ENCODE measurements at places on chromosomes 6 and 20.

DNA sequence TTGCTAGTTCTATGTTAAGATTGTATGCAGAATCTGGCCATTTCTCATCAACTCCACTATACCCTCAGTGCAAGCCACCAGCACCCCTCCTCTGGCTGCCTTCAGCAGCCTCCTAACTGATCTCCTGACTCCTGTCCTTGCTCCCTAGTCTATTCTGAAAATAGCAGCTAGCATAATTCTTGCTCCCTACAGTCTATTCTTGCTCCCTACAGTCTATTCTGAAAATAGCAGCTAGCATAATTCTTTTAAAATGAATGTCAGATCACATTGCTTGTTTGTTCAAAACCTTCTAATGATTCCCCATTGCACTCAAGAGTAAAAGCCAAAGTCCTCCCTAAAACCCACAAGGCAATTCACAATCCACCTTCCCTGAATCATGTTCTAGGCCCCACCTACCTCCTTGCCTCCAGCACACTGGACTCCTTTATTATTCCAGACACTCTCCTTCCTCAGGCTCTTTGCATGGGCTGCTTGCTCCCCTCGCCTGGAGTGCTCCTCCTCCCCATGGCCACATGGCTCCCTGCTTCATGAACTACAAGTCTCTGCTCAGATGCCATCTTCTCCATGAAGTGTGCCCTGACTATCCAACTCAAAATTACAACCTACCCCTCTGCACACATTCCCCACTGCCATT is 164.2 kb upstream of the TNFAIP3 start:
- DNase-seq = no peak

DNA sequence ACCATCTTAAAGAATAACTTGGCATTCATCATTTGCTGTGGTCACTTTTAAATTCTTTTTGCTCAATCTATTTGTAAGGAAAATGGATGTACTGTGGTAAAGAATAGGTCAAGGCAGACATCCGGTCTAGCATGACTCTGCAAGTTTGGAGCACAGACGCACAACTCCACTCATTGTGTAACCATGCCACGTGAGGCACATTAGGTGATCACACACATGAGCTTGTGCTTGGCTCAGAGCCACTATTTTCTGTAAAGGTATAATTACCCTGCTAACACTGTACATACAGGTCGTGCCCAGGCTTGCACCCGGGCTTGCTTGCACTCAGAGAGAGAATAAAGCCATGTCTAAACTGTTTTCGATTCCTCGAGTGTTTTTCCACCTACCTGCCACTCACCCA is 1289.1 kb upstream of the ADGRB3 start:
- DNase-seq = no peak

DNA sequence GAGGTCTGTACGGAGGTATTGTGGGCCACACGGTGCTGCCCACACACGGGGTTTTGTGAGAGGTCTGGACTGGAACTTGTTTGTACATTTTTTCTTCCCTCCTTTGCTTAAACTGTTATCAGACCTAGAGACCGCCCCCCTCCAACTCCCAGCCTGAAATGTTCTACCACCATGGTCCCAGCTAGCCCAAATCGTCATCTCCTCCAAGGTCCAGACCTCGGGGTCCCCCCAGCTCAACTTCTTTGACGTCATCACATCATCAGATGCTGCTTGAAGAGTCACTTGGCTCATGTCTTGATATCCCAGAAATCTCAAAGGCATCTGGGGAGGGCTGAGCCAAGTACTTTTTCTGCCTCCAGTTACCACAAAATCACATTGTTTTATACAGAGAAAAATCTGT is 2.8 kb upstream of the CCDC170 start:
- no peak for DNase-seq

- no peak for DNase-seq
Measured at GRCh38 chr6:139243536-139243935, 48.3 kb downstream of the TXLNB start.

- DNase-seq = no peak
Measured at GRCh38 chr6:133225560-133225959, 15.6 kb upstream of the EYA4 start.

DNA sequence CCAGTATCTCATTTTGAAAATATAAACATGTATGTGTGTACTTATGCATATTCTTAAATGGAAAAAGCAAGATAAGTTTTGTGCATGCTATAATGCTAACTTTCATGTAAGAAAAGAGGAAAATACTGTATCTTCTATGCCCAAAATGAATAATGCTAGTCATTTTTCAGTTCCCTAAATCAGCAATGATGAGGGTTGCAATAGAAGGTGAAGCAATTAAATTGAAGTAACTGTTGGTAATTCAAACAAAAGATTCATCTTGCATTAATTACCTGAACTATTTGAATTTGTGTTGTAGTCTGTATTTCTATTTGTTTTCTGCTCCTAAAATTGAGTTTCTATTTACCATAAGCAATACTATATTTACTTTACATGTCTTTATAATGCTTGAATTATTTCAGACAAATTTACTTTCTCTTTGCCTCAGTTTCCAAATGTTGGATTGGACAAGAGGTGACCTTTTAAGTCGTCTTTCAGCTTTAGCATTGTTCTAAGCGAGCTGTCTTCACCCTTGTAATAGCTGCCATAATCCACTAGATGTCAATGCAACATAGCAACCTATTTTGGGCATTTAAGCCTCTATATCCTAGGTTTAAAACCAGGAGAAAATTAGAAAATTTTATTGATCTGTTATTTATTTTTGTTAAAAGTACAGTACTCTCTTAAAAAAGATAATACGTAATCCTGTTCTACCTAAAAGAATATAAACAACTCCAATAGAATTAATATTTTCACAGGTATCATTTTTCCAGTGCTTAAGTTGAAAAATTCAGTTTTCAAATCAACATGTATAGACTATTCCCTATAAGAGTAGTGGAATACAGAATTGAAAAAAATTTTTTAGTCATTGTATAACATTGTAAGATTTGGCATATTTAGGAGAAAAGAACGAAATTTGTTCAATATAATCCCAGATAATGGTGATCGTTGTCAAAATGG is 52.3 kb upstream of the IFNGR1 start:
- no peak for DNase-seq

- no peak for DNase-seq
Measured at GRCh38 chr6:124962639-124963415, 590 bp downstream of the RNF217 start.

GRCh38 chr6:157460182-157460999 is 79.4 kb downstream of the ZDHHC14 start:
- DNase-seq = no peak

GRCh38 chr6:56528412-56528841 is 114.3 kb downstream of the DST start:
- no peak for DNase-seq

DNA sequence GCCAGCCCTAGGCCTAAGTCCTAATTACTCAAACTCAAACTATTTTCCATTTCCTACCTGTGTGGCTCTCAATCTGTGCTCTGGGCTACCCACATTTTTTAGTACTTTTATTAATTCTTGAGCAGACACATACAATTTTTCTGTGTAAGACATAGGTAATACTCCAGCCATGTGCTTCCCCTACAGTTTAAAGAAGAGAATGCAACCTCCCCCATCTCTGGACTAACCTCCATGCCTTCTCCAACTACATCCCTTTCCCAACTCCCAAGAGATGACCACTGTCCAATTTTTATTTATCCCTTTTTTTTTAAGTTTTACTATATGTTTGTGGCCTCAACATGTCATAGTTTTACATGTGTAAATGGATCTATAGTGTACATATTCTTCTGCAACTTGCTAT is 5.8 kb downstream of the HMGN4 start:
- DNase-seq = no peak

- no peak for DNase-seq
Measured at GRCh38 chr6:84167457-84167856, 60.0 kb downstream of the CEP162 start.

DNA sequence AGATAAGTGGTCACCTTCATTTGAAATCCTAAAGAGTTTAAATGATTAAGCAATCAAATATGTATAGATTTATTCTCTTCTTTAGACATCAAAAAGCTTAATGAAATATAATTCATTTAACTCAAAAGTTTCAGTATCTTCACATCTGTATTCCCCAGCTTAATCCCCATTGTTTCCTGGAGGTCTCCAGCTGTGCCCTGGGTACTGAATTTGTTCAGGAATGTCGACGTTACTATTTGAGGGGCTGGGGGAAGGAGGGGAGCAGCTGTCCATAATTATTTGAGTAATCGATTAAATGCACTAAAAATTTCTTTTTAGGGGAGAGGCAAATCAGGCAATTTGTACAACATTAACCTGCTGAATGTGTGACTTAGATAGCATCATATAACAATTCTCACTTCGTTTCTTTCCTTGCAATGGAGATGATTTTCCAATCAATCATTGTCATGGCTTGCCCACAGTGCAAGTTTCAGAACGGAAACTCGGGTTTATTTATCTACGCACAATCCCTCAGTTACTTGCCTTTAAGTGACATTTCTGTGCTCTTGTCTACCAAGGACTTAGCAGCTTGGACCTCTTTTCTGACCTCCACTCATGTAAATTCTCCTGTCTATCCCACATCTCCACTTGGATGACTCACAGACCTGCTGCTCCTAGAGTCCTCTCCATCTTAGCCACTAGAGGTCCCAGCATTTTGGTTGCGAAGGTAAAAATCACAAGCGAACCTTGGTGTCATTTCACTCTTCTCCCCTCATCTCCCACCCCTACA is 3.9 kb downstream of the DOK5 start:
- no peak for DNase-seq

DNA sequence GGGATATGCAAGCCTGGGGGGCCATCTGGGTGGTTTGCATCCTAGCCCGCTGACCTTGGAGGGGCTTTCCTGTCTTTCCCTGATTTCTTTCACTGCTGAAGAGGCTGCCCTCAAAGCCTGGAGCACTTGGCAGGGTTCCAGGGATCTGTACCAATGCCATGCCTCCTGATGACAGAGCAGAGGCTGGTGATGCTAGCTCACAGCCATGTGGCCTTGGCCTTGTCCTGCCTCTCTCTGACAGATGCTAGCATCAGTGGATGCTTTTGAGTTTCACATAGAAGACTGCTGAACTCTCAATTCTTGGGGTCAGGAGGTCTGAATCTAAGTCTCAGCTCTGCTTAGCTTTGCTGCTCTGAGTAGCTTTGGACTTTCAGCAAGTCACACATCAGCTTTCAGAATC is 21.9 kb upstream of the RREB1 start:
- DNase-seq = no peak

GRCh38 chr6:129659590-129660345 is 50.2 kb downstream of the ARHGAP18 start:
- no peak for DNase-seq

GRCh38 chr20:54208548-54209176 is 775 bp downstream of the PFDN4 start:
- no peak for DNase-seq

- DNase-seq = no peak
Measured at GRCh38 chr6:111950661-111951496, 77.6 kb upstream of the FYN start.

- no peak for DNase-seq
Measured at GRCh38 chr6:155152211-155153076, 111.4 kb upstream of the CLDN20 start.

- DNase-seq = no peak
Measured at GRCh38 chr6:7978736-7979135, 68.1 kb upstream of the TXNDC5 start.

GRCh38 chr20:57425150-57426013 is 34.2 kb downstream of the RBM38 start:
- no peak for DNase-seq

DNA sequence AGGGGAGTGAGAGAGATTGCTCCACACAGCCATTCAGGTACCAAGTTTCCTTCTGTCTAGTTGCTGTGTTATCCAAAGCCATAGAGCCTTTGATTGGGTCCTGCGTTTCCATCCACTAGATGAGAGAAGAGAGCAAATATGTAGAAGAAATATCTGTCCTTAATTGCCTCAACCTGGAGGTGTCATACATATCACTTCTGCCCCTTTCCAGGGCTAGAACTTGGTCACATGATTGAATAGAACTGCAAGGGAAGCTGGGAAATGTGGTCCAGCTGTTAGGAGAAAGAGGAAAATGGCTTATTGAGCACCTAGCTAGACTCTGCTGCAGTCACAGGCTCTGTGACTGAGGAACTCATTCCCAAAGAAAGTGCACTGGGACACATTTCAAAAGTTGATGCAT is 115.6 kb upstream of the JAG1 start:
- DNase-seq = no peak

DNA sequence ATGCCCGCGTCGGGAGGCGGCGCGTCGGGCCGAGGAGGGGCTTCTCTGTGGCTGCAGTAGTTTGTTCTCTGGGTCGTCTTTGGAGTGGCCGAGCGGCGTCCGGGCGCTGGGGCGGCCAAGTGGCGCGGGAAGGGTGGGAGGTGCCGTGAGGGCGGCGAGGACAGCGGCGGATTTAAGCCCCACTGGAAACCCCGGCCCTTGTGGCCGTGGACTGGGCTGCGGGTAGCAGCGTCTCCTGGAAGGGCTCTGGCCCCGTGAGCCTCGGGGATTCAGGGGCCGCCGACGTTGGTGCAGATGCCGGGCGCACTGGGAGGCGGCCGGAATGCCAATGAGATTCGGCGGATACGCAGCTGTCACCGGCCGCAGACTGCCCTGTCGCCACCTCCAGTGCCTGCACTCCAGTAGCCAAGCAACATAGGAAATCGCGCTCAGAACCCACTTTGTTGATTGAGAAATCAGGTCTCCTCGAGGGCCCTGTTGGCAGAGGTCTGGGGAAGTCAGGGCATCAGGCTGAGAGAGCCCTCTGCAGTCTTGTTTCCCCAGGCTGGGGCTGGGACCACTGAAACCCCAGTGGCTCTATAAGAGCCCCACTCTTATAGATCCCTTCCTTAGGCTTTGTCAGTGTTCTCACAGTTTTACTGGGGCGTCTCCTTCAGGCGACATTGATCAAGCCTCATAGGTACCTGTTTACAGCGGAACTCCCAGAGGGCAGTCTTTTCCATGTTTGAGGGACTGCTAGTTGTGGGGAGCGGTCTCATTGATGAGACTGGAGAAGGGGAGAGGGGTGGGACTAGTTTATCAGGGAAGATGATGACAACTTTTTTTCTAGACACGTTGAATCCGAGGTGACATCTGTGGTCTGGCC is 642 bp downstream of the GZF1 start:
- DNase-seq = no peak

DNA sequence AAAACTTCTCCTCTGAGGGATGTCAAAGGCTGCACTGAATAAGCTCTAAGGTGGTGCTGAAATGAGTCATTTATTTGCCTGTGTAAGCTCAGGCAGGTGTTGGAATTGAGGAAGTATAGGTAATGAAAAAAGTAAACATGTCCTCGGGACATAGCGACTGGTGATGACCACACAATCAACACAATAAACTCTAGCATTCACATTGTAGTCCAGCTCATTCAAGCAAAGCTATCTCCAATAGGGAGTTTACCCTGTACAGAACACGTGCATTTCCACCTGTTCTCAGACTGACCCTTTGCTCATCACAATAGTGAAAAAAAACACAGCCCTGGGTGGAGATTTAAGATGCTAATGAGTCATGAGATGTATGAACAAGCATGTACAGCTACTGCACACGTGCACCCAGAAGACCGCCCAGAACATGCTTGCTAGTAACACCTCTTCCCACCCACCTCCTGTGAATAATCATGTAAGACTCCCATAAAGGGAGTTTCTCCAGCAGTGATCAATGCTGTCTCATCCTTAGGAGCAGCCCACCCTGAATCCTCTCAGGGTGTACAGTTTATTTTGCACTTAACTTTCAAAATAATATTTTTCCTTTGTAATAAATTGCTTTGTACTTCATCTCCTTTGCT is 33.0 kb upstream of the POU5F1 start:
- peak; percentile 43 for DNase-seq
